ENCODE measurements at places on chromosomes 12 and 14.

- DNase-seq: no peak
Observed at GRCh38 chr14:49919825-49920659, 27.2 kb downstream of the ARF6 start.

DNA sequence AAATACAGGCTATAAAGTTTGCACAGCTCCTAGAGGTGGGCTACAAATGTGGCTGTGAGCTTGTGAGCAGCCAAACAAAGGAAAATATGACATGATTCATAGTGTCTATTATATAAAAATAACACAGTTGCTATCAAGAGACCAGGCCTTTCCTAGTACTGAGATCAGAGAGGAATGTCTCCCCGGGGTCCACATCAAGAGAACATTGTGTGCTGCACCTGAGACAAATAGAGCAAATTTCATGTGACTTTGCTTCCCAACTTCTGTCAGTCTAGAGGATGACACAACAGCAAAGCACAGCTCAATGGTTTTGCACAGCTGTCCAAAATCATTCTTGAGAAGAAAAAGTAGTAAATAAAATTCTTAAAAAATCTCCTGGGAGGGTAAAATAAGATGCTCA, 297.5 kb upstream of the PRKD1 start:
- DNase-seq: no peak

DNA sequence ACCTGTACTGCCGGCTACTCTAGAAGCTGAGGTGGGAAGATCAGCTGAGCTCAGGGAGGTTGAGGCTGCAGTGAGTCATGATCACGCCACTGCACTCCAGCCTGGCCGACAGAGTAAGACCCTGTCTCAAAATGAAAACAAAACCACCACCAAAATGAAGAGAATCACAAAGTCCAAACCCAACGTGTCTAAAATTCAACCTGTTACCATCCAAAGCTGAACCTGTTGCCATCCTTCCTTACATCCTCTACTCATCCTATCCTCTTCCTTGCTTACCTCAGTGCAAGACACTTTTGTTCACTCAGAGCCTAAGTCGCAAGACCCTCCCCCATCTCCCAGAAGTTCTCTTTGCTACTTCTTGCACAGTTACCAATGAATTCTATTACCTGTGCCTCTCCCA, 299.7 kb downstream of the ATP23 start:
- DNase-seq: no peak

- DNase-seq: no peak
Observed at GRCh38 chr12:75877763-75878621, 153.6 kb downstream of the PHLDA1 start.

DNA sequence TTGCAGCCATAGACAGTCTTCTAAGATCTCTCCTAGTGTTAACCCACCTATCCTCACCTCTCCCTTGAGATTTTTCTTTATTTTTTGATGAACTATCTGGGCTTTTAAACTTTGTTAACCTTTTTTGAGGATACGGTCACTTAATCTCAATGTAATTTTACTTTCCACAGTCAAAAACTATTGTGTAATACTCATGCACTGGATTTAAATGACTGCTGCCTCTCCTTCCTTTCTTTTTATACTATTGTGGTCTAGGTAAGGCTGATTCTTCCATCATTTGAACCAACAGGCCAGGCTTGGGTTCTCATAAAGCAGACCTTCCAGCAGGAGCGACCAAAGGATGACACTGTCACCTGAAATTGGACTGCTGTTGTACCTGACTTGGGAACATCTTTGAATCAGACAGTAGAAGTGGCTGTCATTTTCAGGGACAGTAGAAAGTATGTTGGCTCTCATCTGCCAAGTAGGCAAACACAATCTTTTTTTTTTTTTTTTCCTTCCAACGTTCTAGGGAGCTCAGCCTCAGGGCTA, 689 bp upstream of the PDE3A start:
- DNase-seq: no peak

DNA sequence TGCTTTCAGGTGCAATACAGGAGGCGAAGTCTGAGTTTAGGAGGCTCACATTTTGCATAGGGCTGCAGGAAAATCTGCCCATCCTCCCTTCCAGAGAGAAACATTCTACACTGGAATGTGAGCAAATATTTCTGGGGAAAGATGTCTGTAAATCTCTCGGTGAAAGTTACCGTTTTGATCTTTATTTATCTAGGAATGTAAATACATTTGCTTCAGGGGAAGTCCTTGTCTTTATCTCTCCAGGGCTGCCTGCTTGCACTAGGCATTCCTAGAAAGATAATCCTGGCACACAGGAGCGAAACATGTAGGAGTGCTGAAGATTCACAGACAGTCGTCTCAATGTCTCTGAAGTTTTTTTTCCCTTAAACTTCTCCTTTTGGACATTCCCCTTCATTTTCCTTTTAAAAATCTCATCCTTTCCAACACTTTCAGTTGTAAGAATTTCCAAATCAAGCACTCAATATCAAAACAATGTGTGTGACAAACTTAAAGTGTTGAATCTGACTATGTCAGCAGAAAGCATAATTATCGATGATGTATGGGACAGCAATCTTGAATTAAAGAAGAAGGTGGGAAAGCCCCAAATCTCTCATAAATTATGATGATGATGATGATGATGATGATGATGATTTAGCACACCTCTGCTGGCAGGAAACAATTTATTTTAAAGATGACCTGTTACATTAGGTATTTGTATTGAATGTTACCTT, 113.4 kb upstream of the RESF1 start:
- no peak for DNase-seq

- DNase-seq: no peak
Observed at GRCh38 chr14:68886109-68886434, 93.0 kb downstream of the ACTN1 start.

All from EH (cell line).